ENCODE measurements at places on chromosomes 12 and 14.

DNA sequence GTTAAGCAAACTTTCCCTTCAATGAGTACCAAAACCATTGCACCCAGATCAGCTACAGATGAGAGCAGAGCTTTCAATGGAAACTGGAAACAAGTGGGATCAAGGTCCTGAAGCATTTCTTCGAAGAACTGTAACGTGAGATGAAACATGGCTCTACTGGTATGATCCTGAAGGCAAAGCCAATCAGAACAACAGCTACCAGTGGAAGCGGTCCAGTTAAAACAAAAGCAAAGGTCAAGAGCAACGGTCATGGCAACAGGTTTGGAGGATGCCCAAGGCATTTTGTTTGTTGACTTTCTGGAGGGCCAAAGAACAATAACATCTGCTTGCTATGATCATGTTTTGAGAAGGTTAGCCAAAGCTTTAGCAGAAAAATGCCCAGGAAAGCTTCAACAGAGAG, 137.9 kb upstream of the CPSF6 start:
- DNase-seq: no peak

DNA sequence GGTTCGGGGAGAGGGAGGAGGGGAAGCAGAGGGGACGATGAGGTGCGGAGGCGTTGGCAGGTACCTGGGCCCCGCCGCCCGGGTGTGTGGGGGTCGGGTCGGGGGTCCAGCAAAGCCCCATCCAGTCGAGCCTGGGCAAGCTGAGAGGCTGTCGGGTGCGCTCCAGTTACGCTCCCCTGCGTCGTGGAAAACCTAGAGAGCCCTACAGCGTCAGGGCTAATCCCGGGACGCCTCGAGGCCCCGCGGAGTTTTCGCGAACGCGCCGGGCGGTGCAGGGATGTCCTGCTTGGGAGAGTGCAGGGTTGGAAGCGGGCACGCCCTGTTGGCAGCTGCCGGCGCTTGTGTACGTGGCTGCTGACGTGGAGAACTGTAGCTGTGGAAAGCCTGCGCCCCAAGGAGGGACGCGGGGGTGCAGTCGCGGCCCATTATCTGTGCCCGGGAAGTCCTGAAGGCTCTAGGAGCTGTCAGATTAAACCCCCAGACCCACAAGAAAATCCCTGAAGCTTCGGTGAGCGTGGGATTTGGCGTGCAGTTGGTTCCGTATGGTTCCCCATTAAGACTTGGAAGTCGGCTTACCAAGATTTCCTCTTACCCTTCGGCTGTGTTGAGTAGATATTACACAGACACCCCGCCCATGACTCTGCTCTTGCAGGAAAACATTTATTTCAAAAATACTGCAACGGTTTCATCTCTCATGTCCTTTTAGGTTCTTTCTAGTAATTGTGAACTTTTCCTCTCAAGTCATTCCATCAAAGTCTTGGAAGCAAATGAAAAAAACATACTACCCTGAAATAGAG, 11.3 kb upstream of the SLC38A2 start:
- DNase-seq: peak; percentile 49

DNA sequence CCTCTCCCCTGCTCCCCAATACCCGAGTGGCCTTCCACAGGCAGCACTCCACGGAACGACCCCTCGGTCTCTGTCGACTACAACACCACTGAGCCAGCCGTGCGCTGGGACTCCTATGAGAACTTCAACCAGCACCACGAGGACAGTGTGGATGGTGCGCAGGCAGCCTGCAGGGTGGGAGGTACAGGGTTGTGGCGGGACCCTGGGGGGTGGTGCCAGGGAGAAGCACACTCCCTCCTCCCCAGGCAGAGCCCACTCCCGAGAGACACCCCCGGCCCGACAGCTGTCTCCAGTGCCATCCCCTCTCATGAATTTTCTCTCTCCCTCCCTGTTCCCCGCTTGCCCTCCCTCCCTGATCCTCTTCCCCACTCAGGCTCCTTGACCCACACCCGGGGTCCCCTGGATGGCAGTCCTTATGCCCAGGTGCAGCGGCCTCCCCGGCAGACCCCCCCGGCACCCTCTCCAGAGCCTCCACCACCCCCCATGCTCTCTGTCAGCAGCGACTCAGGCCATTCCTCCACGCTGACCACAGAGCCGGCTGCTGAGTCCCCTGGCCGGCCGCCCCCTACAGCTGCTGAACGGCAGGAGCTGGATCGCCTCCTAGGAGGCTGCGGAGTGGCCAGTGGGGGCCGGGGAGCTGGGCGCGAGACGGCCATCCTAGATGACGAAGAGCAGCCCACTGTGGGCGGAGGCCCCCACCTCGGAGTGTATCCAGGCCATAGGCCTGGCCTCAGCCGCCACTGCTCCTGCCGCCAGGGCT, 9.0 kb downstream of the TNS2 start:
- DNase-seq: no peak

DNA sequence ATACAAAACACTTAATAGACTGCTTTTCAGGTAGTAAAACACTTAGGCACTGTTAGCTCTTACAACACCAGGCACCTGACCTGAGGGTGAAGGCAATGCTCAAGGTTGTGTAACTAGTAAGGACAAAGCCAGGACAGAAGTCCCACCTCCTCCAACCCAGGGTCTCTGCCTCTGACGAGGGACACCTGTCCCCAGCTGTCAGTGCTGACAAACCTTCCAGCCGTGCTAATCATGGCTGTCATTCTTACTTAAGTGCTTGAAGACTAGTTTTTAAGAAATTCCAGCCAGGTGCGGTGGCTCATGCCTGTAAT, 62.5 kb upstream of the MAX start:
- DNase-seq: no peak

DNA sequence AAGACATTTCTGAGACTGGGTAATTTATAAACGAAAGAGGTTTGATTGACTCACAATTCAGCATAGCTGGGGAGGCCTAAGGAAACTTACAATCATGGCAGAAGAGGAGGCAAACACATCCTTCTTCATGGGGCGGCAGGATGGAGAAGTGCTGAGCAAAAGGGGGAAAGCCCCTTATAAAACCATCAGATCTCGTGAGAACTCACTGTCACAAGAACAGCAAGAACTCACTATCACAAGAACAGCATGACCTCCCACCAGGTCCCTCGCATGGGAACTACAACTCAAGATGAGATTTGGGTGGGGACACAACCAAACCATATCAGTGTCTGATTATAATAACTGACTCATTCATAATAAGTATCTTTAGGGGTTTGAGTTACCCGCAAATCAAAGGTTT, 6.4 kb downstream of the SLC39A9 start:
- no peak for DNase-seq

- DNase-seq: no peak
Measured at GRCh38 chr12:91222746-91223145, 40.1 kb upstream of the DCN start.

DNA sequence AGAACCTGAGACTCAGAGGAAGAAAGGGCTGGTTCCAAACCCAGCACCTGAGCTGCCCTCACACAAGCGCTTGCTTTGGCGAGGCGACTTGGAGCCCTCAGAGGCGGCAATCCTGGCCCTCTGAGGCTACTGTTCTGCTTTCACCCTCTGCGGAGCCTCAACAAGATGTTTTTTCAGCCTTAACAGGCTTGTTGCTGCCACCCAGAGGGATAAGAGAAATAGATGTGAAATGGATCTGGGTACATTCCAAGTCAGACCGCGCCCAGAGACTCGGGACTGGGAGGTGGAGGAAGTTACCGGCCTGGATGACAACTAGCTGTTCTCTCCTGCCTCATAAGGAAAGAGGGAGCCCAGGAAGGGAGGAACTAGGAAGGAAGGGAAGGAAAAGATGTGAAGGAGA, 89.6 kb downstream of the TTC7B start:
- no peak for DNase-seq

DNA sequence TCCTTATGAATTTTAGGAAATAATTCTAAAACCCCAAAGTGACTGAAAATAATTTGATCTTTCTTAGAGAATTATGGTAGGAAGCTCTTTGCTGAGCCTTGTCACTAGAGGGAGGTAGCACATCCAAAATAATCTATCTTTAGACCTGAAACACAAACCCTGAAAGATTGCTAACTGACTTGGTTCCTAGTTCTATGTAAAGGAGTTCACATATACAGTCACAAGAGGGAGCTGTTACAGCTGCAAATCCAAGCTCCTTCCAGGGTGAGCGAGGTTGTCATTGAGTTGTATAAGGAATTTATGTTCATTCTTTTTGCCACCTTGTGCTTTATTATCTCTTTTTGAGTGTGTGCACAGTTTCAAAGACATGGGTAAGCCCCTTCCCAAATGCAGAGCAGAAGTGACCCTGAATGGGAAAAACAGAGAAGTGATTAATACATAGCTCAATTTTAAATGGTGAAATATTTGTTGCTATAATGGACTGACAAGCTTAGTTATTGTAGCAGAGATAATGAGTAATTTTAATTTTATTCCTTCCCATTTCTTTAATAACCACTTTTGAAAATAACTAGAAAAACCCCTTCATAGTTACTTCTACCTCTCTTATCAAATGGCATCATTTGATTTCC, 387.9 kb downstream of the DAD1 start:
- DNase-seq: no peak

DNA sequence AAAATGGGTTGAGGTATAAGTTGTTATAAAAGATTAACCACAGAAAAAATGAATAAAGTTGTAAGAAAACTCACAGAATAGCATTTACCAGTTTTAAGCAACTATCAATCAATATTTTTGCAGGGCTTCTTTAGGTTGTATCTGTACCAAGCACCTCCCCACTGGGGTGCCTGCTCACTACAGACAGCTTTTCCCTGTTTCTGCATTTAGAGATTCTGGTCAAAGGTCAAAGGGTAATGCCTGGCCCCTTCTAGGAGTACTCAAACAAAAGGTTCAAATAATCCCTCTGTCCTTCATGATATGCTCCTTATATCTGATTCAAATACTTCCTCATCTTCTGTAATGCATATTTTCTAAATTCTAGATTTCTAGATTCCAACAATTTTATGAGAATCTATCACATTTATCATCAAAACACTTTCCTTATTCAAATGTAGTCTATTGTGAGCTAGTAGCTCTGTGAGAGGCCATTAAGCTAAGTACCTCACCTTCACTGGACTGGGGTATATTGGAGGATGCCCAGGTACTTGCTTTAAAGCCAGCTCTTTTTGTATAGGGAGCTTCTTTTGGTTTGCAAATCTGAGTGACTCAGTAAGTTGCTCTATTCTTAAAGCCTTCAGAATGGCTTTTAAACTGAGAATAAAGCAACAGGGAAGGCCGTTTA, 120.7 kb upstream of the PTPRB start:
- no peak for DNase-seq

GRCh38 chr12:13566292-13566691, 369.8 kb downstream of the EMP1 start:
- no peak for DNase-seq

DNA sequence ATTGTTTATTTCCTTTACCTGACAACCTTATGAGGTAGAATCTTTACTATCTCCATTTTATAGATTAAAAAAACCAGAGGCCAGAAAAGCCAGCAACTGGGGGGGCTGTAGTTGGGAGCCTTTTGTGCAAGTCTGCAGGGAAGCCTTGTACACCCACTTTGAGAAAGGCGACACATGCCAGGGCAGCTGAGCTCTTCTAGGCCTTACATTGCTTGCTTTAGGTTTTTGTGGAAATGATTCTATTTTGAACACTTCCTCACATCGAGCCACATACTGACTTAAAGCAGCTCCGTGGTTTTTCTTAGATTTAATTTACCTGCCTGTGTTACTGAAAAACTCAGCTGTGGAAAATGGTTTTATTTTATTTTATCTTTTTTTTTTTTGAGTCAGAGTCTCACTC, 34.6 kb downstream of the EP400 start:
- no peak for DNase-seq

GRCh38 chr14:101928415-101928841, 35.9 kb upstream of the DYNC1H1 start:
- DNase-seq: no peak

GRCh38 chr14:59395672-59396071, 69.5 kb downstream of the GPR135 start:
- no peak for DNase-seq

DNA sequence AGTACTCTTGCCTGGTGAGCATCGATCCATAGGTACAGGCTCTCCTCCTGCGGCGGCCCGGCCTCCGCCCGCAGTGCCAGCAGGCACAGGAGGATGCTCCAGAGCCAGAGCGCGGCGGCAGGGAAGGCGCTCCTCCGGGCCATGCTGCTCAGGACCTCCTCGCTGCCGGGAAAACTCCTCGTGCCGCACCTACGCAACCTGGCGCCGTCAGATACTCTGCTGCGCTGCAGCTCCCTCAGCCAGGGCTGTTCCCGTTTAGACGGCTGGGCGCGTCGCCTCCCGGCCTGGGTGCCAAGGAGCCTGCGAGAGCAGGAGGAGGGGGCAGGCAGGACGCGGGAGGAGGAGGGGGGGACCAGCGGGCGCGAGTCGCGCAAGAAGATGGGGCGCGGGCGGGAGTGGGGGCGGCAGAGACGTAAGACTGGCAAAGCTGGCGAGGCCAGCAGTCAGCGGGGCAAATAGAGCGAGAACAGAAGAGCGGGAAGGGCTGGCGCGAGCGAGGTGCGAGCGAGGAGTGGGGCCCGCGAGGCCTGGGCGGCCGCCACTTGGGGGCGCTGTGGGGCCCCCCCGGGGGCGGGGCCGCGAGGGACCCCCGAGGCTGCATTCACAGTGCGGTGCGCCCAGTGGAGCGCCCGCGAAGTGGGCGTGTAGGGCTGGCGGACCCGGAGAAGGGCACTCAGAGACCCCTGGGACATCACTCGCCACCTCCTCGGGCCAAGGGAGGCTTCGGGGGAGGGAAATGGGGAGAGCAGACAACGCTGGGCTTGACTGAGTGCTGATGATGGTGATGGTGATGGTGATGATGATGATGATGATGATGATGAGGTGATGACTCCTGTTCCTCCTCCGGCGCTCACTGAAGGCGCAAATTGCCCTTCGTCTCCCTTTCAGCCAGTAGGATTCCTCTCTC, at the start of gene WIF1:
Gene WIF1, minus strand, starts transcription at position 257 of the 907 bp plus-strand sequence. Its CDS starts 114 bp downstream, at position 143.
- DNase-seq: no peak

GRCh38 chr12:42002563-42002962, 142.1 kb downstream of the GXYLT1 start:
- DNase-seq: no peak

- no peak for DNase-seq
Measured at GRCh38 chr14:93007225-93007997, 84.5 kb downstream of the CHGA start.

DNA sequence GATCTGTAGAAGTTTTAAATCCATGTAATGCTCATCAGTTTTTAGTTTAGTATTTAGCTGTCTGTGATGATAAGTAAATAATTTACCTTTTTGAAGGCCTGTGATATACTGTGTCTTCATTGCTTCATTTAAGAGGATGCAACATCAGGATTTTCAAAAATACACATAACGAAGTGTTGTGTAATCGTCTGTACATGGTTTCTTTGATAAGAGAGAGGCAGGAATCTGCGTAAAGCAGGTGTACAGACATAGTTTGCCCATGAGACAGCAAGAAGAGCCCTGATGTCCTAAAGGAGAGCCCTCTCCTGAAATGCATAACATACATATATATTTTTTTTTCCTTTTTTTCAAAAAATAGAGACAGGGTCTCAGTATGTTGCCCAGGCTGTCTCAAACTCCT, 44.8 kb downstream of the RASSF3 start:
- DNase-seq: no peak

DNA sequence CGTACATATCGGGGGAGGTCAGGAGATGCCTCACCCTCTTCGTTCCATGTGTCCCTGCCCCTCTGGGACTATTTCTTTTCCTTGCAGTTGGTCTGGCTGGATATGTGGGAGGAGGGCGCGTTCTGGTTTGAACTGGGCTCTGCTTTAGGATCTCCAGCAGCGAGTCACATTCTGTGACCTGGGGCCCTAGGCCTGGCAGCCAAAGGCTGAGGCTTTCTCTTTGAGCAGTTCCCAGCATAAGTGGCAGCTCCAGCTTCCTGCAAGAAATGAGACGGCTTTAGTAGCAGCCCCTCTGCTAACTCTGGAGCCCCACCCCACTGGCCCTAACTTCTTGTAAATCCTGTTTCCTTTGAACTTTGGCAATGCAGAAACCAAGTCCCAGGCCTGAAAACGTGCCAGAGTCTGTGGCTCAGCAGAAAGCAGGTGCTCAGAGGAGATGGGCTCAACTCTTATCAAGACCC, 274.8 kb downstream of the DPF3 start:
- no peak for DNase-seq
